ENCODE measurements at places on chromosomes 7 and 10. TPM values are rescaled to one million over a fixed set of nuclear protein-coding genes. Genes with fewer than 3 reads are reported as not detected.

- H3K27ac ChIP-seq = peak overlapping the region; percentile 61
- DNase-seq = no peak
- no peak overlapping the region for H3K4me3 ChIP-seq
- H3K4me1 ChIP-seq = no peaks in the 10 kb centered on the region
- H3K36me3 ChIP-seq = no peaks in the 10 kb centered on the region
Observed at GRCh38 chr10:17022896-17023295, 106.7 kb downstream of the CUBN start.

- H3K4me3 ChIP-seq = peak overlapping the region; percentile 78
- no peak for DNase-seq
- no peaks in the 10 kb centered on the region for H3K36me3 ChIP-seq
- H3K4me1 ChIP-seq = no peaks in the 10 kb centered on the region
Observed at GRCh38 chr7:129187681-129188371, 607 bp upstream of the SMO start.

The RBP3 gene
- not detected for total RNA-seq

GRCh38 chr7:40077849-40078248, 56.6 kb downstream of the MPLKIP start:
- no peaks in the 10 kb centered on the region for H3K4me1 ChIP-seq
- no peak overlapping the region for H3K4me3 ChIP-seq
- no peak overlapping the region for H3K27ac ChIP-seq

The CALCR gene
- 0.15 TPM for total RNA-seq

The AMPH gene
- total RNA-seq = 19.6 TPM

The SLC26A4 gene
- total RNA-seq = 1.7 TPM

All from uterus (tissue), 4 donors.